Astrocyte of the spinal cord (primary cell): ENCODE measurements at places on chromosomes 2 and 18.
A peak's percentile ranks its signal among the peaks of the same experiment; 100 is the strongest.

DNA sequence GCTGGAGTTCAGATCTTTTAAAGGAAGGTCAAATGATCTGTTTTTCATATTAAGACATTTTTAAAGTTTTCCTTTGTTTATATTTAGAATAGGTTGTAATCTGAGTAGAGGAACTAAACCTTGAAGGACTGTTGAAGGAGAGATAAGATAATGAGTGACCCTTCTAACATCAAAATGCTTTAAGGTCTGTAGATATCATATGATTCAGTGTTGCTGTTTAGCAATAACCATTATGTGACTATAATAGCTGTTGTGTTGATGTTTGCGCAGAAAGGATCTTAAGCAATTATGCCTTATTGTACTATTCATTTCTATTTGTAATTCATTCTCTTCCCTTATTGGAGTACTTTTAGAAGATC, 60.0 kb downstream of the SLC16A14 start:
- DNase-seq: no peak

GRCh38 chr18:6561862-6562291, 147.2 kb upstream of the L3MBTL4 start:
- no peak for DNase-seq

- DNase-seq: no peak
Observed at GRCh38 chr18:78085241-78086185, 835.9 kb downstream of the GALR1 start.

GRCh38 chr2:219056896-219057708, 3.6 kb downstream of the IHH start:
- no peak for DNase-seq

- DNase-seq: no peak
Observed at GRCh38 chr18:2281523-2282199, 289.6 kb downstream of the METTL4 start.

GRCh38 chr2:37005118-37005868, 39.0 kb upstream of the STRN start:
- peak; percentile 38 for DNase-seq

DNA sequence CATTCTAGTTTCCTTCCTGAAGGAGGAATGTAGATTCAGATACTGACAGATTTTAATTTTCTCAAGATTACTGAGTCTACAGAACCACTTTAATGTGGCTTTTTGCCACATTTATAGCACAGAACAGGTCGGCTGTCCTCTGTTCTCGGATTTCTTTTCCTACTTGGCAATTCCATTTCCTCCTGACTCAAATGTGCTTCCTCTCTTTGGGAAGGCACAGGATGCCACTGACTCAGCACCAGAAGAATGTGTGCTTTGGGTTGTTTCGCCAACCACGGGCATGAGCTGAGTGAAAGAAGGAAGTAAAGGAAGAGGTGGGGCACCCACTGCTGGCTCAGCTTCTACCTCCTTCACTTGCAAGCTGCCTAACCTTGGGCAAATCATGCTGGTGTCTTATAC, 970.6 kb upstream of the ACVR2A start:
- peak; percentile 65 for DNase-seq

- DNase-seq: no peak
Observed at GRCh38 chr2:16755442-16755841, 89.8 kb upstream of the CYRIA start.

DNA sequence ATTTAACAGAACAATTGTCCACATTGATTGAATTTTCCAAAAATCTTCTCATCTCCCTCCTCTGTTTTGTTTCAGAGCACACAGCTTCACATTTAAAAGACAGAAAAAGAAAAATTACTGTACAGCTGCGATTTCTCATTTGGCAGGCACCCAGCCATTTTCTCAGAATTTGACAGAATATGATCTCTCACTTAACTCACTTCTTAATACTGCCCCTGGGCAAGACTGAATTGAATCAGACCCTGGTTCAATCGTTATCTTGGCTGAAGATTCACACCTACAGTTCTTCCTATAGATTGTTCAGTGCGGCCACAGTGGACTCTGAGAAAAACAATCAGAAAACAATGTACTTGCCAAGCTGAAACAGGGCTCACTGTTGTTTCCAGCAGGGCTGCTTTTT, 90.2 kb upstream of the LHCGR start:
- no peak for DNase-seq

DNA sequence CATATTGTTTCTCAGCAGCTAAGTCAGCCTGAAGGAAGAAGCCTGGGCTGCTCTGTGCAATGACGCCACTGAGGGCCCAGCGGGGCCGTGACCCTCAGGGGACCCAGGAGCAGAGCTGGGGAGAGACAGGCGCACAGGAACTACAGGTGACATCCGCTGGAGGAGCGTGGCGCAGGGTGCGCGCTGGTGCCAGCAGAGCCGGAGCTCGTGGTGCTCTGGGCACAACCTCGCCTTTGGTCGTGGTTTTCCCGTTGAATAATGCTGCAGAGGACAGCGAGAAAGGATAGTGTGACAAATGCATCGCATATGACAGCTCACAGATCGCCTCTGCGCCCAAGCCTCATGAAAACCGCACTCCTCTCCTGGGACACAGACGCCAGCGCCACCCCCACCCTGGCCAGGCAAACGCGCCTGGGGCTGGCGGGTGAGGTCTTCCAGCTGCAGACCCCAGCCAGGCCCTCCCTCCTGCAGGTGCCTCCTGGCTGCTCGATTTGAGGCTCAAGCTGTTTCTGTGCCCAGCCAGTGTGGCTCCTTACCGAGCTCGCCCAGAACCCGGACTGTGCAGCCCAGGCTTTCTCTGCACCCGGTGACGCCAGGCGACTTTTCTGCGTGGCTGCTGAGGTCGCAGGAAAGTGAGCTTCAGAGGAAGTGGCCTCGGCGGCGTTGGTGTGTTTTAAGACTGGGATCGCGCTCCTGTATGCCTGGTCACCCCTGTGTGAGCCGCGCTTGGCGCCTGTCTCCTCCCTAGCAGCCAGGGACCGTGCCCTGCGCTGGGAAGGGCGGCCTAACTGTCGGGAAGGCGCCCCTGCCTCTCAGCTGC, 583.1 kb upstream of the HS6ST1 start:
- DNase-seq: no peak

GRCh38 chr18:9771977-9772660, 64.0 kb downstream of the RAB31 start:
- no peak for DNase-seq

- no peak for DNase-seq
Observed at GRCh38 chr2:96945014-96945413, 41.4 kb downstream of the FAM178B start.

GRCh38 chr2:61770298-61770697, 83.6 kb downstream of the FAM161A start:
- DNase-seq: no peak
